ENCODE measurements at places on chromosomes 11 and 22.

- no peak for DNase-seq
Measured at GRCh38 chr11:11740836-11741235, 100.9 kb upstream of the USP47 start.

DNA sequence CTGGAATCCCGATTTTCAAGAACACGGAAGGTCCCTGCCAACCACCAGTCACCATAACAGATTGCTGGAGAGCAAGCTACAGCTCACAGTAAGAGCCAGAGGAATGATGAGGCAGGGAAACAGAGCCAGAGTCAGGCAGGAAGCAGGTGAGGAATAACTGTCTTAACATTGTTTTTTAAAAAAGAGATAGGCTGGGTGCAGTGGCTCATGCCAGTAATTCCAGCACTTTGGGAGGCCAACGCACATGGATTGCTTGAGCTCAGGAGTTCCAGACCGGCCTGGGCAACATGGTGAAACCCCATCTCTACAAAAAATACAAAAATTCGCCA is 13.5 kb upstream of the CASTOR1 start:
- no peak for DNase-seq

DNA sequence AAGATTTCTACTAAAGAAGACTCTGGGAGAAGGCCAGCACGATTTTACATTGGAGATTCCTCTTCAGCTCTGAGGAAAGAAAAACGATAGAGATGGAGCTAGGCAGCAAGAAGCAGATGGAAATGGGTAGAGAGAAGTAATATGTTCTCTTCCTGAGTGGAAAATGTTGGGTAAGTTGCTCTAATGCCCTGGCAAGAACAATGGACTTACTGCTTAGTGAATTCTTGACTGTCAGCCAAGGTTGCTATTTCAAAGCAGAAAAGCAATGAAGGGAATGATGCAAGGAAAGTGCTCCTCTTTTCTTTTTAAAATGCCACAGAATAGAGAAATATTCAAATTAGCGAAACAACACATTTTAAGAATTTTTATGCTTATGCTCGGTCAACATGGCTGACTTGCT is 38.4 kb upstream of the CWF19L2 start:
- peak; percentile 72 for DNase-seq

DNA sequence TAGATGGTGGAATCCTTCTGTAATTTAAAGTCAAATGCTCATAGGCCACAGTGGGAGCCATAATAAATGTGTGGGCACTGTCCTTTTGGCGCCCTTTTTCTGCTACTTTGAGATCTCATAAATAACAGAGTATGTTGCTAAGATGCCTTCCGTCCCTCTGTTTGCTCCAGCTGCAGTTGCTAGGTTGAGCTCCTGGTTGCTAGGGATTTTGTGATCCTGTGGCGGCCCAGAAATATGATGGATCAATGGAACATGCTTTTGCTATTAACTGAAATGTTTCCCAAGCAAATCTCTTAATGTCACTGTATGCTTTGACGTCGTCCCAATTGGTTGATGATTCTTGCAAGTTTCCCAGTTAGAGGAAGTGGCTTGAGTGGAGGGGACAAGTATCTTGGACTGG is 53.5 kb downstream of the MYO18B start:
- no peak for DNase-seq

GRCh38 chr22:41341990-41342389 is 39.8 kb upstream of the TEF start:
- DNase-seq = no peak

- no peak for DNase-seq
Measured at GRCh38 chr22:17638182-17638431, 450 bp upstream of the BCL2L13 start.

- peak; percentile 3 for DNase-seq
Measured at GRCh38 chr11:110621826-110622225, 90.4 kb downstream of the ARHGAP20 start.

DNA sequence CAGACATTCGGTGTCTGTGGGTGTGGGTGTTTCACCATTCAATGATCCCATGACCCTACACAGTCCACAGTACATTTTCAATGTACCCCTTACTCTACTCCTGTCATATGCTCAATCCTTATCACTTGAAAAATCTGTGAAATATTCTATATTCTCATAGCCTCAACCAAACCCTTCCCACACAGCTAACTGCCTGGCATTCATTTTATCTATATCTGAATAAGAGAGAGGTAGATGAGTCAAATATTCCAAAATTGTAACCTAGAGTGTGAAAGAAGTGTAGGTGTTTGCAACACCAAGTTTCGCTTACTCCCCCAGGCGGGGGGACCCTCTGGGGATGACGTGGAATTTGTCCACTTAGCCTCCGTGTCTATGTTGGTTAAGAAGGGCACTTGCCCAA is 354.8 kb downstream of the ETS1 start:
- no peak for DNase-seq

DNA sequence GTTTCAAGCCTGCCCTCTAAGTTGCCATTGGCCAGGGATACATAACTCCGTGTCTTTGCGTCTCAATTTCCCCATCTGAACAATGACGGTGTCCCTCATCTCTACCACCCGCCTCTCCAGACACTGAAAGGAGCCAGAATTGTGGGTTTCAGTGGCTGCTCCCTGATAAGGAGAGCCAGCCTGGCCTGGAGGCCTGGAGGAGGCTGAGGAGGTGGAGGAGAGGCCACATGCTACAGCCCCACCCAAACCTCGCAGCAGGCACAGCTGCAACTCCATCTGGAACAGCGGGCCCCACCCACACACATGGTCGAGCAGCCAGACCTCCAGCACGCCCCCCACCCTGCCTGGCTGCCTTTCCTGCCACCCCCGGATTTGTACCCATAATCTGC is 34.4 kb upstream of the CD82 start:
- no peak for DNase-seq

DNA sequence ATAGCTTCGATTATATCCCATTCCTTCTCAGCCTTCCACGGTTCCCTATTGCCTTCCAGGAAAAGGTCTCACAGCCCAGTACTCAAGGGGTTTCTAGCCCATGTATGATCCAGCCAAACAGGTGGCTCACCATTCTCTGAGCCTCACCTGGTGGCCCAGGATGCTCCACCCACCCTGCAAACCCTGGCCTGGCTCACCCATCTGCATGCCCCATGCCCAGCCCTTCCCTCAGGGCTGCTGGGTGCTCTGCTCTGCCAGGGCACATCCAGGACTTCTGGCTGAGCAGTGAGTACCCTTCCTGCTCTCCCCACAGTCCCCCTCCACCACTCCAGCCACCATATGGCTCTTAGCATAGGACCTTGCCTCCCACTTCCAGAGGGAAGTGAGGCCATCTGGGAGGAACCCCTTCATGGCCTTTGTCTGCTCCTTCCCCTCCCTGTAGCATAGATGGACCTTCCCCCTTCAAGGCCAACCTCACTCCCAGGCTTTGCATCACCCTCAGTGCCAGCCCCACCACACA is 5.8 kb upstream of the RCOR2 start:
- no peak for DNase-seq

DNA sequence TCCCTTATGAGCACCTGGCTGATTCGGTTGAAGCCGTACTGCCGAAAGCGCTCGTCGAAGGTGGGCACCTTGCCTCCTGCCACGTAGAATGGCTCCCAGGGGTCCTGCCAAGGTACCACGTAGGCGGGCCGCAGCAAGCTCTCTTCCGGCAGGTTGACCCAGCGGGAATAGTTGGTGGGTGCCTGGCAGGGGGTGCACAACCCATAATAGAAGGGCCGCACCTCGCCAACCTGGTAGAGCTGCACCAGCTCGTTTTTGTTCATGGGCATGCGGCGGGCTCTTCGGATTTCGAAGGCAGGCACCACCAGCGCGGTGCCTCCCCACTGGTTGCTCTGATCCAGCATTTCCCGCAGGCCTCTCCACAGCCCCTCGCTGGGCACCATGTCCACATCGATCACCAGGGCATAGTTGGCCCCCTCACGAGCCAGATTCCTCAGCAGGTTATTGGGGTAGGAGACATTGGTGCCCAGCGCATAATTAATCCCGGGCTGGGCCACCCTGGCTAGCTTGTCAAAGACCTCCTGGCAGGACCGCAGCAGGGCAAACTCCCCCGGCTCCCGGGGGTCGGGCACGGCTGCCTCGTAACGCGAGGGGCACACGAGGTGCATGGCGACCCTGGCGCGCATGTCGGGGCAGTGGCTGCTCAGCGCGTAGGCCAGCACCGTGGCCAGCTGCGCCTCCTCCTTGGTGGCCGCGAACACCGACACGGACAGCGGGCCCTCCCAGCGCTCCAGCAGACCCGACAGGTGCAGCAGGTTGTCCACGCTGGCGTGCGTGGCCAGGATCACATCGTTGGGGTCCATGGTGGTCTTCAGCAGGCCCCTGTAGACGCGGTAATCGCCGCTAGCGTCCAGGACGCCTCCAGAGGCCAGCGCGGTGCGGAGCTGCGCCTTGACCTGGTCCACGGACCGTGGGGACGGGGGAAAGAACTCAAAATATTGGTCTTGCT is 679 bp downstream of the B4GAT1 start:
- DNase-seq = no peak

- no peak for DNase-seq
Measured at GRCh38 chr11:47500121-47500520, 51.2 kb upstream of the RAPSN start.

DNA sequence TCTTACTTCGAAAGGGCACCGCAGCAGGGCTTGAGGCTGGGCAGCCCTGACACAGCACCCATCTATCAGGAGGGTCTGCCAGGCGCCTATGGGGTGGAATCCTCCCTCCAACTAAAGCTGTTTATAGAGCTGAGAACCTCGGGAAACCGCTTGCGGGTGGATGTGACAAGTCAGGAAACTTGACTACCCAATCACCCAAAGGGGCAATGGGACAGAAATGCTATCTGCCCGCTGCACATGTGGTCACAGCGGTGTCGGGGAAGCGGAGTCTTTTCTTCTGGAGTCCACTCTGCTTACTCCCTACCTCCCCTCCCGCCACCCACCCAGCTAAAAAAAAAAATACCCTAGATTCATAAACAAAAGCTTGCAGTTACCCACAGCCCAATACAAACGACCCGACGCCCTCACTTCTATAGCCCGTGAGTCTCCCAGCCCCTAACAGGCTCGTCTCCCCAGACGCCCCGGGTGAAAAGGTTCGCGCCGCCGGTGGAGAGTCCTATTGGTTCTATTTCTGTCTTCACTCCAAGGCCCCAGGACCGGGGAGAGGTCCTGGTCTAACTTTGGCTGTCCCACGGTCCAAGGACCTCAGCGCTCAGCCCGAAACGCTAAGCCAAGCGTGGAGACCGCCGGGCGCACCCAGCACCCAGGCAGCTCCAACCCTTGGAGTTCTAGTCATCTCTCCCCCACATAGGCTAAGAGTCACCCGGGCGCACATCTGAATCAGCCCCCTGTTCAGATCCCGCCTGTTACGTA is 1.4 kb downstream of the TRPC6 start:
- no peak for DNase-seq
